C1 segment of cervical spinal cord (tissue), 14 donors: ENCODE measurements at places on chromosomes 5 and 9.
A peak's percentile ranks its signal among the peaks of the same experiment; 100 is the strongest.

DNA sequence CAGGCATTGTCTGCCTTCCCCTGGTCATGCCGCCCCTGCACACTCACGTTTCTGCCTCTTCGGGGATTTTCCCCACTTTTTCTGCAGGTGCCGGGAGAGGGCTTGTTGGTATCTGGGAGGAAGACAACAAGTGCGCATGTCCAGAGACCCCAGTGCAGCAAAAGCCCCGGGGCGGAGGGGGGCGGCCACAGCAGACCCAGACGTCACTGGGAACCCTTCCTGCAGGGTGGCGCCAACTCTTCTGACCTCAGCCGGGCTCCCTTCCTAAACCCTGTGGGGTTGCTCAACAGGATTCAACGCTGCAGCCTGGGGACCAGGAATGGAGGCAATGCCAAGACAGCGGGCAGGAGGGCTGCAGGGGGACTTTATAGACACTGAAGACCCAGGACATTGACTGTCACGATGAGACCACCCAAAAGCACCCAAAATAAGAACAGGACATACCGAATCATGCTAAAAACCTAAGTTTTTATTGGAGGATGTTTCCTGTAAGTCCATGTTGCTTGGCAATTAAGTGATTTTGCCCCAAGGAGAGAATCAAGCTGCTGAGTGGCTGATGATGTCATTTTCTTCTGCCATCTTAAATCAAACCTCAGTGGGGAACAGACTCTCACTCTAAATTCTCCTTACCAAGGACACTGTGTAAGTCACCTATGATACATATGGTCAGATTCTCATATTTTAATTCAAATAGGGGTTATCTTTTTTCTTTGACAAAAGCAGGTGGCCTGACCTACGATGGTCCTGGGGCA lies 62.9 kb upstream of the SIMC1 start:
- DNase-seq = no peak

GRCh38 chr9:89748021-89748670 lies 143.3 kb downstream of the GADD45G start:
- no peak for DNase-seq

DNA sequence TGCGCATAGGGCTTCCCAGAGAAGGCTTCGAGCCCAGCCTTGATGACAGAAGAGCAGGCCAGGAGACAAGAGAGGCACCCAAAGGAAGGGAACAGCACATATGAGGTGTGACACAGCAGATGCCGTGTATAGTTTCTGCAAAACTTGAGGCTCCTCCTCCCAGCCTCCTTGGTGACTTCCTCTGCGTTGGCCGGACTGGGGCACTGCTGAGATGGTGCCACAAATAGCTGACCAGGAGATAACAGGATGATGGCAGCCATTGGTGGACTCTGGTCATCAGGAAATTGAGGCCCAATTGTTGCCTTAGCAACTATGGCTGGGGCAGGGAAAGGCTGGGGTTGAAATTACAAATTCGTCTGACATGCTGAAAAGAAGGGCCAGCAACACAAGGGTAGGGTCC lies 4.8 kb upstream of the ZNF79 start:
- no peak for DNase-seq

DNA sequence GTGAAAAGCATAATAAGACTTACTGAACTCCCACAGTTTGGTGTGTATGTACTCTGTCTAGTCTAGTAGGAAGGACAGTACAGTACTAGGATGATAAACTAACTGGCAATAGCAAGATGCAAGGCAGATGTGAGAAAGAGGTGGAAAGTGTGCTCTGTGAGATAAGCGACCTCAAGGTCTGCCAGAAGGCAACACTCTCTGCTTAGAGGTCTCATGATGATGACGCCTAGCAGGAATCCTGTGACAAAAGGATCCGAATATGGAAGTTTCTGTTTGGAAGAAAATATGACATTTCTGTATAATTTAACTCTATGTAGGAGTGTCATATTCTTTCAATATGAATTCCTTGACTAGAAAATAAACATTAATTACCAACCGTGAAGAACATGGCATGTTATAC lies 112.2 kb downstream of the PLPPR1 start:
- no peak for DNase-seq

DNA sequence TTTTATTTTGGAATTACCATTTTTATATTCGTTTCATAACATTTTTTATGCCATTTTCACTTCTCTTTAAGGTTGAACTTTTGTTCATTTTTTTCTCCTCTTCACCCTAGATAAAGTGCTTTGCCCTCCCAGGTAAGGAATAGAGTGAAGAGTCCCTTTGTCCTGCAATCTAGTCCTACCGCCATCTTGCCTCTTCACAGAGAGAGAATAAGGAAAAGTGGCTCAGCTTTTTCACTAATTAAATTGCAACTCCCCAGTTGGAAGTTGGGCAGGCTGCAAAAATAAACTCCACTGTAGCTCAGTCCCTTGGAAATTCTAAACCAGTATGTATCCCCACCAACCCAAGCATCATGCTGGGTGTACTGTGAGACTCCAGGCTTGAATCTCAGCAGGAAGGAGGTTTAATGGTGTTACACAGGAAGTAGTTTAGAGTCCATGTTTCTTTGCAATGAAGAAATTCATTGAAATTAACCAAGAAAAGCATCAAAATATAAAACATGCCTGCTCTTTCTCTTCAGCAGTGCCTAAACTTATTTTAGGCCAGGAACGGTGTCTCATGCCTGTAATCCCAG lies 60.3 kb upstream of the PCSK1 start:
- no peak for DNase-seq

- peak; percentile 37 for DNase-seq
These were observed 27.9 kb upstream of the GOLM1 start for GRCh38 chr9:86126998-86127972.

DNA sequence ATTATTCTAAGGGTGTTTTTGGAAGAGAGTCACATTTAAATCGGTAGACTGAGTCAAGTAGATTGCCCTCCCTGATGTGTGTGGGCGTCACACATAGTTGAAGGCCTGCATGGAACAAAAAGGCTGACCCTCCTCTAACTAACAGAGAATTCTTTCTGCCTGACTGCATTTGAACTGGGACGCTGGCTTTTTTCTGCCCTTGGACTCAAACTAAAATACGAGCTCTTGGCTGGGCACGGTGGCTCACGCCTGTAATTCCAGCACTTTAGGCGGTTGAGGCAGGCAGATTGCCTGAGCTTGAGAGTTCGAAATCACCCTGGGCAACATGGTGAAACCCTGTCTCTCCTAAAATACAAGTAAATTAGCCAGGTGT lies 209.4 kb downstream of the MAN2A1 start:
- DNase-seq = no peak

GRCh38 chr5:96652769-96653454 lies 9.3 kb upstream of the CAST start:
- DNase-seq = no peak

GRCh38 chr5:137146402-137146890 lies 352.7 kb downstream of the SPOCK1 start:
- no peak for DNase-seq

GRCh38 chr9:37902796-37903646 lies 906 bp downstream of the SLC25A51 start:
- no peak for DNase-seq

GRCh38 chr9:4084435-4084818 lies 215.4 kb downstream of the GLIS3 start:
- DNase-seq = no peak

GRCh38 chr9:134896834-134897583 lies 16.4 kb downstream of the FCN2 start:
- no peak for DNase-seq

GRCh38 chr5:150703762-150704161 lies 2.9 kb upstream of the RBM22 start:
- no peak for DNase-seq

- no peak for DNase-seq
These were observed 13.9 kb upstream of the PRLR start for GRCh38 chr5:35244171-35244570.

DNA sequence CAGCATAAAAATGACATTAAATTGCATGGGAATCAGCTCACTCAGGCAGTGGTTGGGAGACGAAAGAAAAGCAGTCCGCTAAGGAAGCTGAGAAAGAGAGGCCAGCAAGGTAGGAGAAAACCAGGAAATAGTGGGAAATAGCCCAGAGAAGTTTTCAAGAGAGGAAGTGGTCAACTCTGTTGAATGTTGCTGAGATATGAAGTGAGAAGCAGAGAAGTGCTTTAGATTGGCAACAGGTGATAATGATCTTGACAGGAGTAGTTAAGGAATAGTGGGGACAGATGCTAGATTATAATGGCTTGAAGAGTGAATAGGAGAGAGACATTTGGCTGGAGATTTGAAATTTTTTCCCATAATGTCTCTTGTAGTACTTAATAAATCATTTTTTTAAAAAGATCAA lies 30.8 kb downstream of the CNTRL start:
- DNase-seq = no peak

DNA sequence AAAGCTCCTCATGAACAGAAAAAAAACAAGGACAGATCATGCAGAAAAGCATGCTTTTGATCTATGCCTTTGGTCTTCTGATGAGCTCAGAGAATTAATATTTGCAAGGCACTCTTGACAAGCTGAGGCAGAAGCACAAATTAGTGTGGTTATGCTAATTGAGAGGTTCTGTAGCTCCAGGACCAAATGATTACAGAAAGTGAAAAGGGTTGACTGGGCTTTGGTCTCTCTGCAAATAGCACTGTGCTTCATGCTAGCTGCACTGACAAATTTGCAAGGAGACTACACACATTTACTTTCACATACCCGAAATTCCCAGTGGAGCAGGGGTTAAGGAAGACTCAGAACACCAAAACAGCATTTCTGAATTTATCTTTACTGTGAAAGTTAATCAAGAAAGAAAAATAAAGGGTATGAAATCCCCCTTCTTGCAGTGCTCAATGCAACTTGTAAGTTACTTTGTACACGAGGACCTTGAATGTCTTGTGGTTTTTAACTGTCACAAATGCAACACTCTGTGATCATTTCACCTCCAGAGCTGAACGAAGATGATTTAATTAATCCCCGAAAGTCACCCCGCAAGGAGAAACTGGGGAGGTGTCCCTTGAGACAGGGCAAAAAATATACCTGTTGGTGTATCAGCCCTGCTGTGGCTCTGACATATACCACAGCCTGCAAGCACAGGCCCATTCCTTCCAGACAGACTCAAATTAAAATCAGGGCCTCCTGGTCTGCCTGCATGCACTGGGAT lies 11.9 kb downstream of the RAPGEF1 start:
- no peak for DNase-seq

DNA sequence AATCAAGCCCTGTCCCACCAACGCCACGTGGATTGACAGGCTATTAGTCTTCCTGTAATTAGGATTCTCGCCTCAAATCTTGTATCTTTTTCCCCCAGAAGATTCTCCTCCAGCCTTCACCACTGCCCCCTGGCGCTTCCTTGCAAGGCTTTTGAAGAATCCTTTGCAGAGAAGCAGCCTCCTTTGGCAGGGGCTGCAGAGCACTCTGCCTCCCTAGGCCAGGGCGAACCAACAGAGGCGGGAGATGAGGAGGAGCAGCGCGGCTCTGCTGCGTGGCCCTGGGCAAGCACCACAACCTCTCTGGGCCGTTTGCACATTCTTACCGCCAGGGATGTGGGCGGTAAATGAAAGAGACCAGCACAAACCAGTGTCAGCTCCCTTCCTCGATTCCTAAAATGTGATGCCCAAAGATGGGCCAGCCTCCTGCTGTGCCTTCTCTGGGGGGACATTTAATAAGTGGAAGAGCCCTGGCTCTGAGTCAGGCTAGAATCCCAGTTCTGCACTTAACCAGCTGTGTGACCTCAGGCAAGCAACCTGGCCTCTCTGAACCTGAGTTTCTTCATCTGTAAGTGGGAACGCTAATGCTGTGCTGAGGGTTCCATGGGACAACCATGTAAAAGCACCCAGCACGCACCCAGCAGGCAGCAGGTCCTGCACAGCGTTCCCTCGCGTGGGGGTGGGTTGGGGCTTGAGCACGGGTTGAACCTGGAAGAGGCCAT lies 128.6 kb downstream of the KCNIP1 start:
- DNase-seq = no peak

DNA sequence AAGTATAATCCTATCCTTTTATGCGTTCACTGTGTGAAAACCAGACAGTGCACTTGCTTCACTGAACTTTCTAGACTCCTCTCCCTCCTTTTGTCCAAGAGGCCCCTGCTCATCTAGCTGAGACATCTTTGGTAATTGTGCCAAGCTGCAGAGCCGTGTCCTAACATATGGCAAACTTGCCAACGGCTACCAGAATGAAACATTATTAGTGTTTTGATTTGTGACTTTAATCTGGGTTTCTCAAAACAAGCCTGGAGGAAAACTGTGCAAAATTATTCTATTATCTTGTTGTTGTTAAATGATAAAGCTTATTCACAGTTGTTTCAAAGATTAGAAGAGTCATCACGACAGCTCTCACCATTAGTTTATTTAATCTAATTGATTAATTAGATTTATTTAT lies 79.0 kb upstream of the RETREG1 start:
- no peak for DNase-seq

DNA sequence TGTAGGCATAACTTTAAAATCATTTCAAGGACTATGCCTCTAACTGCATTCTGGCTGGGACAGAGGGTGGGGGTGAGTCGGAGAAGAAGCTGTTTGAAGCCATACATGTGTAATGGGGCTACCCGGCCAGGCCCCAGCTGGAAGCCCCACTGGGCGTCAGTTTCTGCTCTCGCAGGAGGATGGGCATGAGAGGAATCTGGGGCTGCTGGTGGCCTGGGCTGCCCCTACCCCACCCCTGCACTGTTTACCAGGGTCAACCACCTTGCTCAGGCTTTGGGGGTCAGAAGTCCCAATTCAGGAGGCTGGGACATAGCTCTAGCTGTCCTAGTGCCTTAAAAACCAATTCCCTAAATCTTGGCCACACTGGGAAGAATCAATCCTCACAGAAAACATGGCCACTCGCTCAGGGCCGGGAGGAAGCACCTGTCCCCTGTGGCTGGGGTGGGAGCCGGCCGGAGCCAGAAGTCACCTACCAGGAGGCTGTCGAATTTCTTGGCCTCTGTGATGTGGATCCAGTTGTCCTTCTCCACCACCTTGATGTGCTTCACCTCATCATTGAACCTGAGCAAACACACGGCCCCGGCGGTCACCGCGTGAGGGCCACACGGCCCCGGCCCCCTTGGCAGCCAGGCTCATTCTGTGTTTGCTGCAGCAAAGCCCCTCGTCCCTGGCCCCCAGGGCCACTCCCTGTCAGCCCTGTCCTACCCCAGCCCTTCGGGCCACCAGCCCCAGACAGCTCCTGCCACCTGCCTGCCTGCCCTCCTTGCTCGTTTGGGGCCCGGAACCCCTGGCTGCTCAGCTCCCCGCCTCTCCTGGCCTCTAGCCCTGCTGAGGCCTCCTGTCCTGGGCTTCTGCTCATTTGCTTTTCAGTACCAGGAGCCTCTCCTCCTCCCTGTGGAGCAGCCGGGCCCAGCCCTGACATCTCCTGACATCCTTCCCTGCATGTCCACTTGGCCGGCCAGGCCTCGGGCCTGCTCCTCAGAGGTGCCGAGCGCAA lies 33.6 kb upstream of the SARDH start:
- DNase-seq = no peak

GRCh38 chr5:170151097-170151831 lies 45.6 kb downstream of the FOXI1 start:
- no peak for DNase-seq

DNA sequence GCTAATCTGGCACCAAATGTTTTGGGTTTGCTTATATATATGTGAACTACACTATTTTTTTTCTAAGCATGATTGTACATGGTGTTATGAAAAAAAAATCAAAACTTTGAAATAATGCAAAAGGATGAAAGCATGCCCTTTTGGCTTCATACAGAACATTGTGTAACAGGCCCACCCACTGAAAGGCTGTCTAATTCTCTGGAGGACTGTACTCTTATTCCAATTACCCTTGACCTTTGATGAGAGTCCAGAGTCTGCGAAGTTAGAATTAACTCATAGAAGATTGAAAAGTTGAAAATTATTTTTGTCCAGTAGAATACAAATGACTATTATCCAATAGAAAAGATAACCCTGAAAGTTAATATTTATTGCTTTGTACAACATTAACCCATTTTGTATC lies 117.4 kb downstream of the ADAMTS12 start:
- no peak for DNase-seq
